Activated CD4-positive, CD25-positive, alpha-beta regulatory T cell treated with anti-CD3 and anti-CD28 coated beads, Interleukin-2, amount 50 U/mL, for 16 hours (primary cell): ENCODE measurements at places on chromosomes 11 and 22.
A peak's percentile ranks its signal among the peaks of the same experiment; 100 is the strongest.

- DNase-seq, result no peak
Measured at GRCh38 chr22:49554296-49554625, 273.4 kb downstream of the BRD1 start.

DNA sequence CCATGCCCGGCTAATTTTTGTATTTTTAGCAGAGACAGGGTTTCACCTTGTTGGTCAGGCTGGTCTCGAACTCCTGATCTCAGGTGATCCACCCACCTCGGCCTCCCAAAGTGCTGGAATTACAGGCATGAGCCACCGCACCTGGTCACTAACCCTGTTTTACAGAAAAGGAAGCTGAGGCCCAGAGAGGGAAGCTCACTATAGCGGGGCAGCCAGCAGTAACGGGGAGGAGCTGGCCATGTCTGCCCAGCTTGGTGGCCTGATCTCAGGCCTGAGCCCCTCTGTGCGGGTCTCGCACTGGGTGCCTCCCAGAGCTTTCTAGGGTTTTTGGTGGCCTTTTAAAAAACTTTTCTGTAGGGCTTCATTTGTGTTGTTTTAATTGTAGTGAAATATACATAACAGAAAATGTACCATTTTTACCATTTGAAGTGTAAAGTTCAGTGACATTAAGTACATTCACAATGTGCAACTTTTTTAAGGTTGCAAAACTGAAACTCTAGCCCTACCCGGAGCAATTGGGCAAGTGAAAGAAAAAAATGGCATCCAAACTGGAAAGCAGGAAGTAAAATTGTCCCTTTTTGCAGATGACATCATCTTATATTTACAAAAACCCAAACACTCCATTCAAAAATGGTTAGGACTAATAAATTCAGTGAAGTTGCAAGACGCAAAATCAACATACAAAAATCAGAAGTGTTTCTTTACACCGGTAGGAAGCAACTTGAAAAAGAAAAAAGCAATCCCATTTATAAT lies 14.5 kb upstream of the CYTH4 start:
- DNase-seq, result no peak

GRCh38 chr11:45754741-45755140 lies 50.2 kb upstream of the SLC35C1 start:
- no peak for DNase-seq

DNA sequence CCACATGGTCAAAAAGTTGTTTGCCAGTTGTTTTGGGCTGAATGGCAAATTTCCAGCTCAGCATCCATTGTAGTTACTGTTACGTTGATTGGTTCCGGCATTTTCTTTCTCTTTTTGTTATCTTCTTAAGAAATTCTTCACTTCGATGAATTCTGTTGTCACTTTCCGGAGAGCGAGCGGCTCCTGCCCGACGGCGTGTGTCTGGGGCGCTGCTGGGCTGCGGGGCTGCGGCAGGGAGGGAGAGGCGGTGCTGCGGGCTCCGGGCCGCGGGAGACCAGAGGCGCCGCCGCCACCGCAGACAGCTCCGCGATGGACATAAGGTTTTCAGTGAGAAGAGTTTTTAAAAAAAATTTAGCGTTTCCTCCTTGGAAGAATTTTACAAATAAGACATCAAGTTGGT lies 117.4 kb downstream of the RRM1 start:
- no peak for DNase-seq

DNA sequence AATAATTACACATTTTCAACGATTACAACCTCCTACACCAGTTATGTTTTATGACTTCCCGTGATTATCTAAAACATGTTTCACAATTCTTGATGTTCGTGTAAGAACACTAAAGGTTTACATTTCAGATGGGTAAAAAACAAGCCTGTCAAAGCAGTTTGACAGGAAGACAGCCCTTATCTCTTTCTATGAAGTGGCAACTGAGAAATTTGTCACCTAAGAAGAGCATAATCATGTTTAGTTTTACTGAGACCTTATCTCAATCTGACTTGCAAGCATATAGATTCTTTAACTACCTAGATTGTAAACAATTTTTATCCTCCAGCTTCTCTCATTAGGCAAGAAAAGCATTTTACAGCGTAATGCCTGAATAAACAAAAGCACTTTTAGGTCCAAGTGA lies 218.4 kb upstream of the ZBED5 start:
- no peak for DNase-seq

- DNase-seq, result no peak
Measured at GRCh38 chr11:107545101-107545514, 20.4 kb downstream of the ALKBH8 start.

DNA sequence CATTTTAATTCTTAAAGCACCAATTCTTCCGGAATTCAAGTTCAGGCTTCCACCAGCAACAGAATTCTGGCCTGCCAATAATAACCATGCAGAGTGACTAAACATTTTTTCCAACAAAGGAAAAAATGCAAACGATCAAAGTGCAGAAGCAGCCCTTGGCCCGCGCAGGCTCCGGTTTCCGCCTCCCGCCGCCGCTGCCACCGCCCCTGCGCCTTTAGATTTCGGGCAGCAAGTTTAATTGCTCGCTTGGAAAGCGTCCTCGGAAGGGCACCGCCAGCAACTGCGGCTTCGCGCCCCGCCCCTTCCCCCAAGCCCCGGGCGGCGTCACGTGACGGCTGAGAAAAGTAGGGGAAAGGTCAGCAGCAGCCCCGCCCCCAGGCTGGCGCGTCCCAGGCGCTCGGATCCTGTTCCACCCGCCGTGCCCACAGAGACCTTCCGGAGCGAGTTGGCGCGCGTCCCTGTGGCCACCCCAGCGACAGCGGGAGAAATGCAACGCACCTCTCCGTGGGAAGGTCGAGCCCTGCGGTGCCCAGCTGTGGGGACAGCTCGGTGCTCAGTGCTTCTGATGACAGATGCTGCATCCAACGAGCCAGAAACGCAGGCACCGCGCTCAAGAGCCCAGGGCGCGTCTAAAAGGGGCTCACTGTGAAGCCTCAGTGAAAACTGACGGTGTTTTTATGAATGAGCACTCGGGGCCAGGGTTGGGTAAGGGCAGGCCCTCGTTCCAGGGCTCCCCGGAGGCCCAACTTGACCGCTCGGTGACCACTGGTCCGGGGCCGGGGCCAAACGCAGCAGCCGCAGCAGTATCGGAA lies 2.5 kb downstream of the CPT1A start:
- DNase-seq, result peak; percentile 84

- DNase-seq, result no peak
Measured at GRCh38 chr11:119486016-119486415, 63.0 kb upstream of the THY1 start.

DNA sequence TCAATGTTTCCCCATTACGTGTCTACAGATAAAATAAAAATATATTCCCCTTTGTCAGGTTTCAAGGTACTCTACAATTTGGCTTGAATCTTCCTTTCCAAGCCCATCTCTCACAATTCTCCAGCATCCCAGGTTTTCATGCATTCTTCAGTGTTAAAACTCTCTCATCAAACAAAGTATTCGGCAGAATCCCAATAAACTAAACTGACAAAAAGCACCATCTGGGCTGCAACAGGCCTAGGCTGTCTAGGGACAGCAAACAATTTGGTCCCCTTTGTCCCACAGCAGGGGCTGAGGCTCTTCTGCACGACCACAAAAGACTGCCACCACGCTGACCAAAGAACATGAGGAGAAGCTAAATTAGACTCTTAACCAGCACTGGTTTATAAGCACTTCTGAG lies 159.4 kb downstream of the CADM1 start:
- DNase-seq, result no peak

GRCh38 chr11:3877364-3878257 lies 22.1 kb downstream of the STIM1 start:
- no peak for DNase-seq

GRCh38 chr11:121829159-121829643 lies 286.8 kb downstream of the BLID start:
- DNase-seq, result no peak

- DNase-seq, result no peak
Measured at GRCh38 chr22:20155330-20156041, 4.6 kb upstream of the CCDC188 start.

- no peak for DNase-seq
Measured at GRCh38 chr11:120122924-120123683, 14.8 kb downstream of the TRIM29 start.

DNA sequence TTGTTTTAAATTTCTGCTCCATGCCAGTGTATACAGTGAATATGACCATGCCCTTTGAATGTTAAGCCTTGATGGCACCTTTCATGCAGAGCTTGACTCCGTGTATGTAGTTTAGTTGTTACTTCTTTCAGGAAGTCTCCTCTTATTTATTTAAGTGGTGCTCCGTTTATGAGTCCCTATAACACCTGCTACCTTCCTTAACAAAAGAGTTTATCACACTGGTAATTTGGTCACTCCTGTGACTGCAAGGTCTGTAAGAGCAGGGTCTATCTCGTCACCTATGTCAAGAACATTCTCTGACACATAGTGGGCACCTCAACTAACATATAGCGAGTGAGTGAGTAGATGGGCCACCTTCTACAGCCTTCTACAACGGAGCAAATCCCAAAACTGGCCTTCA lies 152.5 kb downstream of the CCDC34 start:
- no peak for DNase-seq

GRCh38 chr11:27837895-27838563 lies 137.8 kb upstream of the BDNF start:
- DNase-seq, result no peak

DNA sequence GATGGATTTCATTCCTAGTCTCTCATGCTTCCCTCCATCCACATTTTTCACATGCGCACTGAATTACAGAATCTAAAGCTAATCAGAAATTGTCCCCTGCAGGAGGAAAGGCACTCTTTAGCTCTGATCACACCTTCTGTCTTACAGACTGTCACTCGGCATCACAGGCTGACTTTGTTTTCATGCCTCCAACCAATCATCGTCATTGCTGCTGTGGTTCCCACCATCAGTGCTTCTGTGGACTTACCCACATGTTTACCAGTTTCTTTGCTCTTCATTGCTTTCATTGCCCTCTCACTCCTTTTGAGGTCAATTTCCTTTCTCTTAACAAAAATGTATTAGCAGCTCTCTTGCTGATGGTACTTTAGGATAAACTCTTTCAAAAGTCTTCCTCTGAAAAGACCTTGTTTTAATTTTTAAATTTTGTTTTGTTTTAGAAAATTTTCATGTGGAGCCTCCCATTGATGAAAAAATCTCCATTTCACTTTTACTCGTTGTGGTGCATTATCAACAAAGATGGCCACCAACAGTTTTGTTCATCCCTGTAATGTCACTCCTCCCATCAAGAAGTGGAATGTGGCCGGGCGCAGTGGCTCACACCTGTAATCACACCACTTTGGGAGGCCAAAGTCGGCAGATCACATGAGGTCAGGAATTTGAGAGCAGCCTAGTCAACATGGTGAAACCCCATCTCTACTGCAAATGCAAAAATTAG lies 20.2 kb upstream of the TREH start:
- DNase-seq, result peak; percentile 39

DNA sequence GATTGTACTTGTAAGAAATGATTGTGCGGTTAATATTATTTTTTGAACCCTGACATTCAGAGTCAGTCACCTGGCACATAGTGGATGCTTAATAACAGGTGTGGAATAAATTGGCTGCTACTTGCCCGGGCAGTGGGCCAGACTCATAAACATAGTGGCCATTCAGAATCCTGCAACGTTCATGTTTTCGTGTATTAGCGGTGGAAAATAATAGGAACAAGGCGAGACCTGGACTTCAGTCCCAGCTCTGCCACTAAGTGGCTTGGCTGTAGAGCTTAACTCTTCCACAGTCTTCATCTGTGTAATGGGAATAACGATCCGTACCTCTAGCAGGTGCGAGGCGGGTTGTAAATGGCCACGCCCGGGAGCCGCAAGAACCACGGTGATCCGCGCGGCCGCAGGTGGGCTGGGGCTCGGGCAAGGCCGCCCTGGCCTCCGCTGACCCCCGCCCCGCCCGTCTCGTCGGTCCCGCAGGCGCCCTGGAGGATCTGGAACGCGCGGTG lies 761 bp upstream of the TMEM25 start:
- no peak for DNase-seq

GRCh38 chr11:115974703-115975102 lies 470.5 kb upstream of the CADM1 start:
- DNase-seq, result no peak
